ENCODE measurements at places on chromosomes 16 and 17.
A peak's percentile ranks its signal among the peaks of the same experiment; 100 is the strongest.

DNA sequence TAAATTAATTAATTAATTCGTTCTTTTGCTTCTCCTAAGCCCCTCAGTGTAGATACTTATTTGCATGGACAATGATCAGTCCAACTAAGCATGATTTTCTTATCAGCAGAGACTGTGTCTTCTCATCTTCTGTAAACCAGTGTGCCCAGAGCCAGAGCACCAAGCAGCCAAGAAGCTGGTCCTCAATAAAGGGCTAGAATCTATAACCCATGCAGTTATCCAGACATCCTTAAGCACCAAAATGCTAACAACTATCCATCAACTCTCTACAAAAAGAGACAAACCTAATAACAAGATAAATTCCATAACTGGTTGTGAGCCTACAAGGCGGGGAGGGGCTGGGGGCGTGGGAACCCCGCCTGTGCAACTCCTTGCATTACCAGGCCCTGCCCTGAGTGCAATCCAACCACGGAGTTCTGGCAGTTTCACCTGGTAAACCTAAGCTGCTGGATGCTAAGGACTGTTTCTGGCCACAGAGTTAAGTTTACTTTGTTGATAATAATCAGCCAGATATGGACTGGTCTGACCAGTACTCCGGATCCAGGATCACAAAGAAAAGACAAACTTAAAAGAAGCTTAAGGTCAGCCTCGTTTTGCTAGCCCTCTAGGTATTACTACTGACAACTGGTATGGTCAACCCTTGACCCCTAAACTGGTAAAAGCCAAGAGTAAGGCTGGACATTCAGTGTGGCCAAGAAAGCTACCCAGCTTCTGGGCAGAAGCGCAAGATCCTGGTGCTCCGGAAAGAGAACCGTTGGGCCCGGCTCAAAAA lies 51.5 kb downstream of the ZFHX3 start:
- DNase-seq, result no peak

DNA sequence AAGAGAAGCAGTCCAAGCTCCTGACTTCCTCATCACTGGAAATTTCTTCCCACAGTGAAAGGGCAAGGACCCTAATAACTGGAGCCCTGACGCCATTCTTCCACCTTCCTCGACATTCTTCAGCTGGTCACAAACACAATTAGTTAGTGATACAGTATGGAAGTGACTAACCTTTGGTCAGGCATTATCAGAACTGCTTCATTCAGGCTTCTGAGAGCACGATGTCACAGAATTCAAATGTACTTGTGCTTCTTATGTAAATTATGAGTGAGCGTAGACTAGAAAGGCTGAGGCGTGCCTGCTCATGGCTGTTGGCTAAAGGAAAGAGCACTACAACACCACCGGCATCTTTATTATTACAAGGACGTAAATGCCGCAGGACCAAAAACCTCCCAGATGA lies 302.9 kb upstream of the AXIN2 start:
- no peak for DNase-seq

DNA sequence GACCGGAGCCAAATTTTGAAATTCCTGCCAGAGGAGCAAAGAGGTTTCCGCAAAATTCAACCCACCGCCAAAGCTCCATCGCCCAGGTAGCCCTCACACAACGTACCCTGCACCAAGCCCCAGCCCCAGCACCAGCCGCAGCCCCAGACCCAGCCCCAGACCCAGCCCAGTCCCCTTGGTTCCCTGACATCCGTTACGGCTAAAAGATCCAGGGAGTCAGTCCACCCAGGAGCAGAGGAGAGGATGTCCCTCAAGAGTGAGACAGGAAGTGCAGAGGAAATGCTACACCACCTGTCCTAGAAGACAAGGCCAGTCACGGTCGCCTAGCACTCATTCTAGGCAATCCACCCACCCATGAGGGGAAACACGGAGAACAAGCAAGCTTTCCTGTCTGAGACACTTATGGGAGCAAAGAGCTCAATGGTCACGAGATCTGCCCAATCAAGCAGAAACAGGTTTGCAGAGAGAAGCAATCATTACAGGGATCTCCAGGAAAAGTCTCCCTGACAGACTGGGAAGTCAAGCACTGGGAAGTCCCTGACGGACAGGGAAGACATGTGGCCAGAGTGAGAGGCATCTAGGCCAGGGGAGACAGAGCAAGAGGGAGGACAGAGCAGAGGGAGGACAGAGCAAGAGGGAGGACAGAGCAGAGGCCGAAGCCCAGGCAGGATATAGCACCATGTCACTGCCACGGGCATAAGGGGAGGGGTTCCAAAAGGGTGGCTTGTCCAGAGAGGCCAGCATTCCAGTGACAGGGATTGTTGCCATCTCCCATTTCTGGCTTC lies 15.0 kb upstream of the KCNJ18 start:
- DNase-seq, result no peak

- DNase-seq, result peak; percentile 4
Measured at GRCh38 chr16:19068237-19068815, 912 bp downstream of the COQ7 start.

DNA sequence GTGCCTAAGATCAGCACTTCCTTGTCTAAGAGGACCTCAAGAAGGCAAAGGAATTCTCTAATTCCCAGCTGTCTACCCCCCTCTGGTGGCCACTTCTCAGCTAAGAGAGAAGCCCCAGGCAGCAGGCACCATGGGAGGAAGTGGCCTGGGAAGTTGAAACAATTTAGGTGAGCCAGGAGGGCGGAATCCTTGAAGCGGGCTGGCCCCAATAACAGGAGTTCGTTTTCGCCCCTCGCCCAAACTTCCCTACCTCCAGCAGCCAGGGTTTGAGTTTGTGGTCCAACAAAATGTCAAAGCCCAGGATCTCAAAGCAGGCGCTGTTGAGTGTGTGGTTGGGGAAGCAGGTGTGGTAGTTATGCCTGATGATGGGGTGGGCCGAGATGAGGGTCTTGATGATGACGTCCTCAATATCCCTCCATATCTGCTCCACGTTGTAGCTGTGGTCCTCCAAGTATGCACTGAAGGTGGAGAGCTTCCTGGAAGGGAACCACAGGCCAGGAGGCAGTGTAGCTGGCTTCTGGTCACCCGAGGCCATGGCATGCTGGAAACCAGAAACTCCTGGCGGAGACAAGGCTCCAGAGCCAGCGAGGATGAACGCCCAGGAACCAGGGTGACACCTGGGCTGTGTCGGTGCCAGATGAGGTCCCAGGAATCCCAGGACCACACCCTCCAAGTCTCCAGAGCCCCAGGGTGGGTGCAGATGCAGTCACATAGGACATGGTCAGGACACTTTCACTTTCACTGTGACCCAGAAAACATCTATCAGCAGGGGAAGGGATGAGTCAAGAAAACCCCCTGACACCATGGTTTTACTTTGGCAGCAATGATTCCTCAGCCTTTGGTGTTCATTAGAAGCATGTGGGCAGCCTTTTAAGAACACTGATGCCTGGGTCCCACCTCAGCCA lies 25.6 kb downstream of the TTLL6 start:
- DNase-seq, result peak; percentile 89

GRCh38 chr17:38328620-38329019 lies 15.1 kb downstream of the GPR179 start:
- DNase-seq, result no peak

- no peak for DNase-seq
Measured at GRCh38 chr16:8862309-8863130, 6.3 kb downstream of the CARHSP1 start.

GRCh38 chr17:3803308-3803640 lies 2.3 kb upstream of the ITGAE start:
- peak; percentile 81 for DNase-seq

DNA sequence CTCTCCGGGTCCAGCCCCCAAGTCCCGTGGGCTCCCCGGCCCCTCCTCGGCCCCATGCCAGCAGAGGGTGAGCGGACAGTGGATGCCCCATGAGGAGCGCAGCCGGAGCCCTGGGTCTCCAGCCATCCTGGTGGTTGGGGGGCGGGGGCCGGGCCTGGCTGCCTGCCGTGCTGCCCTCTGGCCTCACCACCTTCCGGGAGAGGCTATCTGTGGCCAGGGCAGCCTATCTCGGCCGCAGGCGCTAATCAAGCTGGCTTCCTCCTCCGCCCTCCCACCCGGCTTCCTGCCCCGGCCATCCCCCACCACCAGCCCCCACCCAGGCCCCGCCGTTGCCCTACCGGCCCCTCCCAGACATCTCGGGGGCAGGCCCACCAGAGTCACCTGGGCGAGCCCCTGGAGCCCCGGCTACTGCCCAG lies 46.8 kb downstream of the ZFPM1 start:
- no peak for DNase-seq

- no peak for DNase-seq
Measured at GRCh38 chr16:74477226-74477625, 55.9 kb upstream of the CLEC18B start.

GRCh38 chr17:71935341-71935740 lies 185.5 kb upstream of the SOX9 start:
- DNase-seq, result no peak

DNA sequence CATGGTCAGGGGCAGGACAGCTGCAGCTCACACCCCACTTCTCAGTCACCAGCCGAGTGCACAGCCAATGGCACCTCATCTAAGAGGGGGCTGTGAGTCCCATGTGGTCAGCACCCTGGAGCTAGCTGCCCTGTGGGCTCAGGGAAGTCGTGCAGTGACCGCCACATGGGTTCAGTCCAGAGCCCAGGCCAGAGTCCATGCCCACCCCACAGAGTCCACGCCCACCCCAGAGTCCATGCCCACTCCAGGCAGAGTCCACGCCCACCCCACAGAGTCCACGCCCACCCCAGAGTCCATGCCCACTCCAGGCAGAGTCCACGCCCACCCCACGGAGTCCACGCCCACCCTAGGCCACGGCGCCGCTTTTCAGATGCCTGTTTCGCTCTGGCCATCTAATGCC lies 24.1 kb downstream of the SLC7A5 start:
- DNase-seq, result no peak
